Sigmoid colon (tissue), 7 donors: ENCODE measurements at places on chromosomes 7 and 10. TPM values are rescaled to one million over a fixed set of nuclear protein-coding genes. Genes with fewer than 3 reads are reported as not detected.

- no peak overlapping the region for H3K27ac ChIP-seq
- H3K4me1 ChIP-seq, result no peaks in the 10 kb centered on the region
- H3K4me3 ChIP-seq, result no peak overlapping the region
- H3K27me3 ChIP-seq, result no peaks in the 10 kb centered on the region
- no peaks in the 10 kb centered on the region for H3K36me3 ChIP-seq
- DNase-seq, result no peak
Measured at GRCh38 chr10:61024151-61024855, 80.3 kb upstream of the RHOBTB1 start.

GRCh38 chr7:70846208-70846607 is 285.7 kb upstream of the GALNT17 start:
- H3K27me3 ChIP-seq, result no peaks in the 10 kb centered on the region
- no peaks in the 10 kb centered on the region for H3K36me3 ChIP-seq
- H3K4me1 ChIP-seq, result no peaks in the 10 kb centered on the region
- no peak overlapping the region for H3K4me3 ChIP-seq

DNA sequence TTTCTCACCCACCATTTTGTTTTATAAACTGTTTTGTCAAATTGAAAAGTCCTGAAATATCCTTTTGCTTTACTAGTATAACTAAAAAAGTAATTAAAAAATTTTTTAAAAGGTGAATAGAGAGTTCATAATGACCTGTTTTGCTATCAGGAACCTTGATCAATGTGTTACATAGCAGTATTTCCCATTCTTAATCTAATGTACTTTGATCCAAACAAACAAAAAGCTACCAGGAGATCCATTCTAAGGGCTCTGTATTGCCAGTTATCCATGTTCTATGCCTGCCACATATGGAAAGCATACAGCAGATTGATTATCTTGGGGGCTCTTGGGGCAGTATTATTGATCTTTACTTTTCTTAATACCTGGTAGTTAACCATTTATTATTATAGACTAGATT is 32.1 kb downstream of the ZMYND11 start:
- DNase-seq, result no peak
- no peaks in the 10 kb centered on the region for H3K27me3 ChIP-seq
- H3K36me3 ChIP-seq, result no peaks in the 10 kb centered on the region
- no peak overlapping the region for H3K27ac ChIP-seq
- no peak overlapping the region for H3K4me3 ChIP-seq

GRCh38 chr10:45491061-45491460 is 117.0 kb downstream of the ALOX5 start:
- H3K36me3 ChIP-seq, result no peaks in the 10 kb centered on the region
- H3K27ac ChIP-seq, result no peak overlapping the region
- DNase-seq, result no peak
- H3K4me1 ChIP-seq, result no peaks in the 10 kb centered on the region

GRCh38 chr10:3287572-3288445 is 115.2 kb upstream of the PITRM1 start:
- H3K4me3 ChIP-seq, result no peak overlapping the region
- no peaks in the 10 kb centered on the region for H3K36me3 ChIP-seq
- H3K4me1 ChIP-seq, result no peaks in the 10 kb centered on the region
- H3K27me3 ChIP-seq, result no peaks in the 10 kb centered on the region
- no peak for DNase-seq

DNA sequence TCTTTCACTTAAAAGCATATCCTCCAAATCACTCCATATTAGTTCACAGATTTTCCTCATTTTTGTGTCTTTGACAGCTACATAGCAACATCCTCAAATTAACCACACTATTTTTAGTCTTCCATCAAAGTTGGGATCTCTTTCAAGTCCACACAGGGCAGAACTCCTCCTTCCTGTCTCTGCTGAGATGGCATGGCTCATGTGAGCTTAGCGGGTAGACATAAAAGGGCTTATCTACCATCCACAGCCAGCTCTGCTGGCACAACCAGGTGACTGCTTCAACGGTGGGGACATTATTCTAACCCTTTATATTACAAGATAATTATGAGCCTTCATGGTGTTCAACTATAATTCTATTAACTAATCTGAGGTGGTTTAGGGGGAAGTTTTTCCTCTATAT is 35.5 kb downstream of the ICA1 start:
- no peak overlapping the region for H3K27ac ChIP-seq
- no peaks in the 10 kb centered on the region for H3K27me3 ChIP-seq
- no peak overlapping the region for H3K4me3 ChIP-seq
- no peaks in the 10 kb centered on the region for H3K36me3 ChIP-seq
- no peak for DNase-seq

GRCh38 chr10:112227331-112227987 is 43.9 kb upstream of the GPAM start:
- no peak overlapping the region for H3K4me3 ChIP-seq
- no peaks in the 10 kb centered on the region for H3K27me3 ChIP-seq
- no peak for DNase-seq

DNA sequence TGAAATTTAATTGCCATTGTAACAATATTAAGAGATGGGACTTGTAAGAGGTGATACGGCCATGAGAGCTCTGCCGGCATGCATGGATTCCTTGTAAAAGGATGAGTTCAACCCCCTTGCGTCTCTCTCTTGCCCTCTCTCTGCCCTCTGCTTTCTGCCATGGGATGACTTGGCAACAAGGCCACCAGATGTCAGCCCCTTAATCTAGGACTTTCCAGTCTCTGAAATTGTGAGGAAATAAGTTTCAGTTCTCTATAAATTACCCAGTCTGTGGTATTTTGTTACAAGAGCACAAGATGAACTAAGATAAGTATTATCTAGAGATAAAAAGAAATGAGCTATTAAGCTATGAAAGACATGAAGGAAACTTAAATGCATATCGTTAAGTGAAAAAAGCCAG is 145.7 kb upstream of the AHR start:
- no peaks in the 10 kb centered on the region for H3K4me1 ChIP-seq
- no peak for DNase-seq
- H3K36me3 ChIP-seq, result no peaks in the 10 kb centered on the region
- H3K27me3 ChIP-seq, result no peaks in the 10 kb centered on the region

DNA sequence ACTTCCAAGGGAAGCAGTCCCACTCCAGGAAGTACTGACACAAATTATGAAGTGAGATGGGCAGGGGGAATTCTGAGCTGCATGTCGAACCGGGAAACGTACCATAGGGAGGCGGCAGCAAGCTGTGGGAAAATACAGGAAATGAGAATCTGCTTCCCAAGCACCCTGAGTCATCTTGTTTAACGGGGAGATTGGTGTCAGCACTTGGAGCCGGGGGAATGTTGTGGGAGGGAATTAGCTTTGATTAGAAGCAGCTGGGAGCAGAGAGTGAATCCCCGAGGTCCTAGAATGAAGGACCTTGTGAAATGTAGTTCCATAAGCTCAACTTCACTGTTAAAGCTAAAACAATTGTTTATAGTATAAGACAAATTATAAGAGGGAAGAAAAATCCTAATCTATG is 141.4 kb upstream of the PRKCQ start:
- H3K4me1 ChIP-seq, result no peaks in the 10 kb centered on the region
- H3K36me3 ChIP-seq, result no peaks in the 10 kb centered on the region
- H3K4me3 ChIP-seq, result no peak overlapping the region

DNA sequence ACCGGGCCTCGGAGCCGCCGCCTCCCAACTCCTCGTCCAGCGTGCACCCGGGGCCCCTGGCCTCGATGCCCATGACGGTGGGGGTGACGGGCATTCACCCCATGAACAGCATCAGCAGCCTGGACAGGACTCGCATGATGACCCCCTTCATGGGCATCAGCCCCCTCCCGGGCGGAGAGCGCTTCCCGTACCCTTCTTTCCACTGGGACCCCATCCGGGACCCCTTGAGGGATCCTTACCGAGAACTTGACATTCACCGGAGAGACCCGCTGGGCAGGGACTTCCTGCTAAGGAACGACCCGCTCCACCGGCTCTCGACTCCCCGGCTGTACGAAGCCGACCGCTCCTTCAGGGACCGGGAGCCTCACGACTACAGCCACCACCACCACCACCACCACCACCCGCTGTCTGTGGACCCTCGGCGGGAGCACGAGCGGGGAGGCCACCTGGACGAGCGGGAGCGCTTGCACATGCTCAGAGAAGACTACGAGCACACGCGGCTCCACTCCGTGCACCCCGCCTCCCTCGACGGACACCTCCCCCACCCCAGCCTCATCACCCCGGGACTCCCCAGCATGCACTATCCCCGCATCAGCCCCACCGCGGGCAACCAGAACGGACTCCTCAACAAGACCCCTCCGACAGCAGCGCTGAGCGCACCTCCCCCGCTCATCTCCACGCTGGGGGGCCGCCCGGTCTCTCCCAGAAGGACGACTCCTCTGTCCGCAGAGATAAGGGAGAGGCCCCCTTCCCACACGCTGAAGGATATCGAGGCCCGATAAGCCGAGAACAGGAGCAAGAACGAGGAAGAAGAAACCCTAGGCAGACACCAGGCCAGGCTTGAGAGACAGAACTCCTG is 341.5 kb upstream of the GALNT17 start:
- peaks cover 41% of the 10 kb centered on the region for H3K36me3 ChIP-seq
- no peaks in the 10 kb centered on the region for H3K4me1 ChIP-seq
- H3K27ac ChIP-seq, result no peak overlapping the region
- no peak for DNase-seq

- H3K27ac ChIP-seq, result no peak overlapping the region
- H3K27me3 ChIP-seq, result no peaks in the 10 kb centered on the region
- DNase-seq, result no peak
- no peaks in the 10 kb centered on the region for H3K4me1 ChIP-seq
- H3K36me3 ChIP-seq, result no peaks in the 10 kb centered on the region
Measured at GRCh38 chr7:24992314-24992713, 12.3 kb upstream of the OSBPL3 start.

GRCh38 chr7:53542157-53542556 is 506.7 kb downstream of the POM121L12 start:
- no peaks in the 10 kb centered on the region for H3K27me3 ChIP-seq
- no peaks in the 10 kb centered on the region for H3K4me1 ChIP-seq
- DNase-seq, result no peak
- no peaks in the 10 kb centered on the region for H3K36me3 ChIP-seq

- no peaks in the 10 kb centered on the region for H3K27me3 ChIP-seq
- DNase-seq, result no peak
- H3K27ac ChIP-seq, result peak overlapping the region; percentile 53
- no peaks in the 10 kb centered on the region for H3K36me3 ChIP-seq
- H3K4me3 ChIP-seq, result no peak overlapping the region
- peaks cover 53% of the 10 kb centered on the region for H3K4me1 ChIP-seq
Measured at GRCh38 chr7:91082038-91082437, 182.2 kb upstream of the FZD1 start.

GRCh38 chr7:3790803-3791202 is 489.8 kb downstream of the SDK1 start:
- H3K36me3 ChIP-seq, result no peaks in the 10 kb centered on the region
- DNase-seq, result no peak
- no peak overlapping the region for H3K4me3 ChIP-seq
- H3K4me1 ChIP-seq, result peaks cover 18% of the 10 kb centered on the region
- H3K27ac ChIP-seq, result no peak overlapping the region
- no peaks in the 10 kb centered on the region for H3K27me3 ChIP-seq

DNA sequence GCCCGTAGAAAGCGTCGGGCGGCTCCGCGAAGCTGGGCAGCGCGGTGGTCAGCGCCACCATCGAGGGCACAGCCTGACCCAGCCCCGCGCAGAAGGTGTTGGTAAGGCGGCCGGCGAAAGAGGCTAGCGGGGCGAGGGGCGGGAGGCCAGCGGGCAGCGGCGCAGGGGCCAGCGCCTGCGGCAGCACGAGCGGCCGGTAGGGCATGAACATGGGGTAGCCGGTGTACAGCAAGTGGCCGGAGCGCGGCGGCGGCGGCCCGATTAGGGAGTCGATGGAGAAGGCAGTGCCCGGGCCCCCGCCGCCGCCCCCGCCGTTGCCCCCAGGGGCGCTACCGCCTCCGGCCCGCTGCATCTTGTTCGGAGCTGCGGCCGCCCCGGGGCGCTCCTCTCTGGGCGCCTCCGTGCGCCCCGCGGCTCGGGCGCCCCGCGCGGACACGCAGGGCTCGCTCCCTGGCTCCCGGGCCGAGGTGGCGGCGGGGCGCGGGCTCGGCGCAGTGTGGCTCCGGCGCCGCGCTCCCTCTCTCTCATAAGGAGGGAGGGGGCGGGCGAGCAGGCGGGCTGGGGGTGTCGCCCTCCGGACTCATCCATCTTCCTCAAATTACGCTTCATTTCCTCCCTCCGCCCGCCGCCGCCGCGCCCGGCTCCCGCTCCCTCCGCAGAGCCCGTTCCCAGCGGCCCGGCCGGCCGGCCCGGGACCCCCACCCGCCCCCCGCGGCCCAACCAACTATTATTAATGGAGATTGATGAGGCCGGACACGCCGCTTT is at the start of gene GBX1:
GBX1 (minus strand) TSS at position 498 of the 765 bp plus-strand sequence; CDS start at position 352, 146 bp downstream.
- no peak within 1 kb of the TSS for H3K27ac ChIP-seq
- peaks cover 45% of the 10 kb centered on the region for H3K27me3 ChIP-seq
- peak within 1 kb of the TSS; percentile 55 for H3K4me3 ChIP-seq
- peaks cover 17% of the 10 kb centered on the region for H3K4me1 ChIP-seq

- no peaks in the 10 kb centered on the region for H3K4me1 ChIP-seq
- no peaks in the 10 kb centered on the region for H3K27me3 ChIP-seq
- DNase-seq, result no peak
- no peaks in the 10 kb centered on the region for H3K36me3 ChIP-seq
- no peak overlapping the region for H3K4me3 ChIP-seq
Measured at GRCh38 chr10:109947111-109947920, 24.0 kb upstream of the XPNPEP1 start.

DNA sequence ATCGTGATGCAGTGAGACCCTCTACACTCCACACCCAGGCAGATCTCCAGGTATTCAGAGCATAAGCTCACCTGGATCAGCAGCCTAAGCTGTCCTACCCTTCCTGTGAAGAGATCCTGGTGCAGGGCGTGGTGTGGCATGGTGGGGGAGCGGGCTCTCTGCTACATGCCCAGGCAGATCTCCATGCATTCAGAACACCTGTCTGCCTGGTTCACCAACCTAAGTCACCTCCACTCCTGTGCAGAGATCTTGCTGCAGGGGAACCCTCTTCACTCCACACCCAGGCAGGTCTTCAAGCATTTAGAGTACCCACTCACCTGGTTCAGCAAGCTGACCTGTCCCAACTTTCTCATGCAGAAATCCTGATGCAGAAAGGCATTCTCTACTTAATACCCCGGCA is 394.4 kb upstream of the SEMA3A start:
- no peak for DNase-seq
- H3K4me1 ChIP-seq, result no peaks in the 10 kb centered on the region
- no peak overlapping the region for H3K4me3 ChIP-seq
- H3K27me3 ChIP-seq, result no peaks in the 10 kb centered on the region
- no peaks in the 10 kb centered on the region for H3K36me3 ChIP-seq

DNA sequence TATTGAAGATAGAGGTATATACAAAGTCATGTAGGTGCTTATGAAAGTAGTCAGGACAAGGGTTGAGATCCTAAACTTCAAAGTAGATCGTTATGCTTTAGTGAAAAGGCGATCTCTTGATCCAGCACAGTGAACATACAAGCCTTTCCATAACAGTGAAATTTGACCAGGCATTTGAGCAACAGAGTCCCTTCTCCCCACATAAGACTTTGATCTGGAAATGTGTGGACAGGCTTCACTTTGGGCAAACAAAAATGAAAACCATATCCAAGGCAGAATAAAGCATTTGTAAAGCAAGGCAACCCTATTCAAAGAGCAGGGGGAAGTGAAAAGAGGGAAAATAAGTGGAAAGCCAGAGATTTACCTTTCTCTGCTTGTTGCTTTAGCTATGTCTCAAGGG is 311.9 kb upstream of the SORCS1 start:
- DNase-seq, result no peak
- no peaks in the 10 kb centered on the region for H3K27me3 ChIP-seq
- H3K4me1 ChIP-seq, result no peaks in the 10 kb centered on the region
- H3K36me3 ChIP-seq, result no peaks in the 10 kb centered on the region

The ZPBP gene
- total RNA-seq, result not detected

The PRRT4 gene
- total RNA-seq, result 0.27 TPM

The LLCFC1 gene
- not detected for total RNA-seq

The GPR37 gene
- total RNA-seq, result 1.4 TPM

The SPDYE11 gene
- not detected for total RNA-seq

The HOXA5 gene
- 10.2 TPM for total RNA-seq

The SSC4D gene
- 3.6 TPM for total RNA-seq

The OLAH gene
- total RNA-seq, result 0.49 TPM

The DDX50 gene
- total RNA-seq, result 64.3 TPM
